ENCODE measurements at places on chromosomes 13 and 19.
A peak's percentile ranks its signal among the peaks of the same experiment; 100 is the strongest.

DNA sequence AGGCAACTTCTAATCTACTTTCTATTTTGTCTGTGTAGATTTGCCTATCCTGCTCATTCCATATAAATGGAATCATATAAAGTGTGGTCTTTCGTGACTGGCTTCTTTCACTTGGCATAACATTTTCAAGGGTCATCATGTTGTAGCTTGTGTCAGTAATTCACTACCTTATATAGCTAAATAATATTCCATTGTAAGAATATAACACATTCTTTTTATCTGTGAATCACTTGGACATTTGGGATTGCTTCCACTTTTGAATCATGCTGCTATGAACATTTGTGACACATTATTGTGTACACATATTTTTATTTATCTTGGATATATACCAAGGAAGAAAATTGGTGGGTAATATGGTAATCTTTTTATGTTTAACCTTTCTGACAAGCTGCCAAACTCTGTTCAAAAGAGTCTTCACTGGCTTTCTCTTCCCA lies 89.0 kb upstream of the CSNK1A1L start:
- no peak for DNase-seq

GRCh38 chr19:38617764-38618589 lies at the start of gene MAP4K1:
Gene MAP4K1, minus strand, starts transcription at chr19:38617953. Its CDS starts 58 bp downstream, at chr19:38617895.
- no peak for DNase-seq

DNA sequence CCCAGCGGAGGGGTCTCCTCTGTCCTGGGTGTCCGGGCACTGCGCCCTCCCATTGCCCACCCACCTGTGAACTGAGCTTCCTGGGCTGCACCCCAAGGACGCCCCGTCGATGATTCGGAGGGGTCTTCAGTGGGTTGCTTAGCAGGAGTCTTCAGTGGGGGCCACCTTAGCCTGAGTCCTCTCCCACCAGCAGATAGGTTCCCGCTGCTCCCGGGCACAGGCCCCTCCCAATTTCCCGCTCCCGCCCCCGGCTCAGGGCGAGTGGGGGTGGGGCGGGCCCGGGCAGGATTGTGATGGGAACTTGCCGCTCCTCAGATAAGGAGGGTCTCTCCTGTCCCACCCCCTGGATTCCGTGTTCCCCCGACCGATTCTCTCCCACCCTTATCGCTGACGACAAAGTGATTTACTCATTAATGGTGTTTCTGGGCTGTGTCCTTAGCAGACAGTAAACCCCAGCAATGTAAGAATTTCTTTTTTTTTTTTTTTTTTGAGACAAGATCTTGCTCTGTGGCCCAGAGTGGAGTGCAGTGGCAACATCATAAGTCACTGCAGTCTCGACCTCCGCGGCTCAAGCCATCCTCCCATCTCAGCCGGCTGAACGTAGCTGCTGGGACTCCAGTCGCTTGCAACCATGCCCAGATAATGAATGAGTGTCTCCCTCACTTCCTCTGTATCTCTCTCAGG lies 655 bp upstream of the S1PR5 start:
- no peak for DNase-seq

DNA sequence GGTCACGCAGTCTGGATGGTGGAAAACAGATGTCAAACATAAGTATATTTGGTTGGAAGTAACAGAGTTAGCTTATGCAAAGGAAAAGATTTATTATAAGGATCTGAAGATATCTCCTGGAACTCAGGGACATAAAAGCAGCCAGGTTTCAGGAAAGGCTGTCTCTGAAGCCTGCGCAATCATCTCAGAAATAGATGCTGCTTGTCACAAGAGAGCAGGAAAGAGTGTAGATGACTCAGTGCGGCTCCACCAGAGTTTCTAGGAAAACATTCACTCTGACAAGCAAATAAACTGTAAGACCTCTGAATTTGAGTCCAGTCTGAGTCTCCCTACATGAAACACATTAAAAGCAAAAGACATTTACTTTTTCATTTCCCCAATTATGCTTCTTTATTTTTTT lies 220.4 kb upstream of the HTR2A start:
- DNase-seq, result peak; percentile 43

DNA sequence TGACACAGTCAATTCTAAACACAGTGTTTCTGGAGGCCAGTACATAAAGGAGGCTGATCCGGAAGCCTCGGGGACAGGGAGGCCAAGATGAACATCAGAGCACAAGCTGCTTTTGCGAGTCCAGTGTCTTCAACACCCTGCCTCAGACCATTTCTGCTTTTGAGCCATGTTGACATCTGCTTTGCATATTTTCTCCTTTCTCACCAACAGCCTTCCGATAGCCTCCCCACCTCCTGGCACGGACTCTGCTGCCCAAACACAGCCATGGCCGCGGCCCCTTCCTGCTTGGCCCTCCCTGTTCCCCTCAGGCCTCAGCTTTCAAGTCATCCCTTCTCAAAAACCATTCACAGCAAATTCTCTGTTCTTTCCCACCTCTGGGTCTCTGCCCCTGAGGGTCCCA lies 3.6 kb downstream of the LRRC25 start:
- no peak for DNase-seq

DNA sequence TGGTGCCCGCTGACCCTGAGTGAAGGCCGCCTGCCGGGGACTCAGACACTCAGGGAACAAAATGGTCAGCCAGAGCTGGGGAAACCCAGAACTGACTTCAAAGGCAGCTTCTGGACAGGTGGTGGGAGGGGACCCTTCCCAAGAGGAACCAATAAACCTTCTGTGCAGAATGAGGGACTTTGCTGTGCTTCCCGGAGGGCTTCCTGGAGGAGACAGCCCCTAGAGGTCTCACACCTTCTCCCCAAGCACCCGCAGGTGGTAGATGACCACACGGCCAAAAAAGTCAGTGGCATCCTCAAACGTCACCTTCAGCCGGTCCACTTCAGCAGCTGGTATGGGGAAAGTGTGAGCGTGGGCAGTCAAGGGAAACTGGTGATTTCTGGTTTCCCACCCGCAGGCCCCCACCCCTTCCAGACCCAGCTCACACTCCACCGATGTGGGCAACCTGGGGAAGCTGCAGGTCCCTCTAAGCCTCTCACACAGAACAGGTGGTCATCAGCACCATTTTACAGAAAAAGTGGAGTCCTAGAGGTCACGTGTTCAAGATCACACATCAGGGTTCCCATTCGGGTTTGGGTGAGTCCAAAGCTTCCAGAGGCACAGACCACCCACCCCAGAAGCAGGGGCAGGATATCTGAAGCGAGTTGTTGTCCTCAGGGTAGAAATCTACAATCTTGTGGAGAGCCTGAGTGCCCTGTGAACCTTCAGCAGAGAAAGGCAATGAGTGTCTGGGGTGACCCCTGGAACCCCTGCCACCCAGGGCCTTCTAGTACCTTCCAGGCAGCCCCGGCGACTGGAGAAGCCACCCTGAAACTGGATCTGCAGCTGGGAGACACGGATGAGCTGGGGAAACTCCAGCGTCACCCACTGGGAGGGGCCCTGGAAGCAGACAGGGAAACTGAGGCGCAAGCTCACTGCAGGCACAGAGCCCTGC lies 1.2 kb downstream of the NR2C2AP start:
- no peak for DNase-seq

GRCh38 chr13:21825186-21825585 lies 154.3 kb downstream of the FGF9 start:
- DNase-seq, result no peak

DNA sequence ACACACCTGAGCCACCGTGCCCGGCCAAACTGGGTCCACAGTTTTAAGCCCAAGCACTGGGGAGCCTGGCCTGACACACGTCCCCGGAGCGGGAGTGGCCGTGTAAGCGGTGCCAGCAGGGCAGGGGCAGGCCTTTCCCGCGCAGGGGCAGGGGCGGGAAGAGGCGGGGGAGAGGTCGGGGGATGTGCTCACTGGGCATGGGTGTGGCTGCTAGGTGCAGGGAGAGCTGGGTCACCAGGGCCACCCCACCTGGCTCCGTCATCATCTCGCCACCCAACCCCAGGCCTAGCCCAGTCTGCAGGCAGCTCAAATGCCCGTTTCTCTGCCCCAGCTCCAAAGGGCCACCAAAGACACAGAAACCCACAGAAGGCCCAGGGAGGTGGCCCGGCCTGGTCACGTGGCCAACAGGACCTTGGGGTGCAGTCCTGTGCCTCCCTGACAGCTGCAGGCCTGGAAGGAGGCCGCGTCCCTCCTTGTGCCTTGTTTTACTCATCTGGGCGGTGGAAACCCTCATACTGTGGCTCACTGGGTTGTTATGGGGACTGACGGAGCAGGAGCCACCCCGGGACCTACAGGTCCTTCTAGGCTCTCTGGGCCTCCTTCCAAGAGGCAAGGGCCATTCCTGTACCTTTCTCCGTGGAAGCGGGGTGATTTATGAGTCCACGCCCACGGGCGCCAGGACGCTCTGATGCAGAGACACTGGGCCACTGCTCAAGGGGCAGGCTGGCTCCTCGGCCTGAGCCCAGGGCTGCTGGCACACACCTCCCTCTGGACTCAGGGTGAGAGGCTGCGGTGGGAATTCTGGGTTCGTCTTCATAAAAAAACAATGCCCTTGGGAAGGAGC lies 27.7 kb downstream of the MAP2K2 start:
- DNase-seq, result no peak

GRCh38 chr19:46022431-46023310 lies at the start of gene PGLYRP1:
Gene PGLYRP1, minus strand, starts transcription at chr19:46023053. Its CDS starts 32 bp downstream, at chr19:46023021.
- no peak for DNase-seq

DNA sequence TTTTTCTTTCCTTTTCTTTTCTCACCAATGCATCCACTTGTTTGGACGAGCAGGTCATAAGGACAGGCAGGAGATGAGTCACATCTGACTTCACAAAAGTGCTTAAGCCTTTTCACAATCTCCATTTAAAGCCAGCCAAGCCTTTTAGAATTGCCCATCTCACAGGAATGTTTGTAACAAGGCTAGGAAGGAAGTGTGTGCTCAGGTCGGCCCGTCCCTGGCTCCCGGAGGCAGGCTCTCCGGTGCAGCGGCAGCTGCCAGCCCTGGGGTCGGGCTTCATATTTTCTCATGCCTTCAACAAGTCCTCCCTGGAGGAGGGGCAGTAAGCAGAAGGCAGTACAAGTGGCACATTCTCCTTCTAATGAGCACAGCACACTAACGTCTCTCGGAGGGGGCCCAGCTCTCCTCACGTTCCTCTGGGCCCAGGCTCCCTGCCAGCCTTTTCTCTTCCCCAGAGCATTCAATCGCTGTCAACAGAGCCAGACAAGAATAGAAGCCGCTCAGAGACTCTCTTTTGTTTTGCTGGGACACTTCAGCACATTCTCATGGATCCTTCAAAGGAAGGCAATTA lies 180.5 kb downstream of the COL4A1 start:
- DNase-seq, result peak; percentile 99

DNA sequence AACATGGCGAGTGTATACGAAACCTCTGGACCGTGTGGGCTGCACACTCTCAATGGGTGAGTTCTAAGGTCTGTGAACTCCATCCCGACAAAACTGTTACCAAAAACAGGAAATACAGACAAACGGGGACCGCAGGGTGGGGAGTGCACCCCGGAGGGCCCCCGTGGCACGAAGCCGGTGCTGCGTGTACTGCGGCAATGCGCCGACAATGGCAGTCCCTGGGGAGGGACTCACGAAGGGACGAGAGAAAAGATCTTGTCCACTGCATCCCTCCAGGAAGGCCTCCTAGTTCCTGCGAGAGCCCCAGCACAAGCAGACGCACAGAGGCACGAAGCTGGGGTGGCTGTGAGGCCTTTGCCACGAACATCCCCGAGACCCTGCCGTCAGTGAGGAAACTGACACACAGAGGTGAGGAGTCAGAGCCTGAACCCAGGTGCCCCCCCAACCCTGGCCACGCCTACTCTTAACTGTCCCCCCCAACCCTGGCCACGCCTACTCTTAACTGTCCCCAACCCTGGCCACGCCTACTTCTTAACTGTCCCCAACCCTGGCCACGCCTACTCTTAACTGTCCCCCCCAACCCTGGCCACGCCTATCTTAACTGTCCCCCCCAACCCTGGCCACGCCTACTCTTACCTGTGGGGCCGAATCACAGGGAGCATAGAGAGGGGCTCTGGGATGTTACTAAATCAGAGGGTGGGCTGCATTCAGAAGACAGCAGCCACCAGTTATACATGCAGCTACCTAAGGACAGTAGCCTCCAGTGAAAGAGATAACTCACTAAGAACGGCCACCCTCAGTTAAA lies 4.2 kb downstream of the MED16 start:
- DNase-seq, result no peak

DNA sequence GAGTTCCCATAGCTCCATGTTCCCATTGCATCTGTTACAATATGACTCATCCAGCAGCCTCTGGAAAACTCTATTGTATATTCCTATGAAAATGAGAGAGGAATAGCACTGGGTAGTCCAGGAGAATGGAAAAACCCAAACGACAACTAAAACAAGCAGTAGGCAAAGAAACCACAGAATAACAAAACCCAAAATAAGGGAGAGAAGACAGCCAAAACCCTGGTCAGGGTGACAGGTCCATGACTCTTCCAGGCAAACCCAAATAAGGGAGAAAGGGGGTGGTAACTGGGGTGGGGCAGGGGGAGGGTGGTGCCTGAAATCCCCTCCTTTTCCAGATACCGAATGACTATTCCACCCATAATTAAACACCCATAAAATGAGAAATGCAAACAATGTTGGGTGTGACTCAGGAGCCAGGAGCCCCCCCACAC lies 4.0 kb upstream of the ZNF8 start:
- DNase-seq, result no peak

DNA sequence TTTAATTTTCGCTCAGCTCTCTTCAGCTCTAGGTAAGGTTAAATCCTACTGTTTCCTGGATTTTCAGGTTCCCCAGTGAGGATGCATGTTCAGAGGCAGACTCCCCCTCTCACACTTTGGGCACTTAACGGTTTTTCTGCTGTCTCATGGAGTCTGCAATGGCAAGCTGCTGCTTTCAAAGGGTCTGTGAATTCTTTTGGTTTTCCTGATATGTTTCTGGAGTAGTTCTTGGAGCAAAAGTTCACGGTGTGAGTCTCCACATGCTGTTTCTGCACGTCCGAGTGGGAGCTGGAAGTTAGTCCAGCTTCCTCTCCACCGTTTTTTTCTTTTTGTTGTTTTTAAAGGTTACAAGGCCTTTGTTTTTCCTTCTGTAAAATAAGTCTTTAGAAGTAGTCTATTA lies 35.4 kb downstream of the DNAJC15 start:
- no peak for DNase-seq

GRCh38 chr13:75704194-75704926 lies 68.2 kb downstream of the LMO7 start:
- DNase-seq, result peak; percentile 42

DNA sequence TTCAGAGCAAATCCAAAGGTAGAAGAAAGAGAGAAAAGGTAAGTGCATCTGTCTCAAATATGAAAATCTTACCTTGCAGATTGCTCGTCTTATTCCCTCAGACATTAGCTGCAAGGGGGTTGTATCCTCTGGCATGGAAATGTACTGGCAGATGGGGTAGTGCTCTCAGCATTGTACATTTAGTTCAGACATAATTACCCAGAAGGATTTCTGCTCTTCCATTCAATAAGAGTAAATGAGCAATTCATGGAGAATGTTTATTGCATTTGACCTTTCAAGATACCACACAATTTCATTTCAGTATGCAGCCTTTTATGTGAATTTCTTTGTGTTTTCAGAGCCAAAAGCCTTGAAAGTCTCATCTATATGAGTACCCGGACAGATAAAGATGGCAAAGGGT lies 63.8 kb downstream of the SCEL start:
- peak; percentile 7 for DNase-seq

- no peak for DNase-seq
Observed at GRCh38 chr13:70634893-70635292, 526.6 kb upstream of the KLHL1 start.

GRCh38 chr19:16788479-16788878 lies 40.7 kb upstream of the SIN3B start:
- no peak for DNase-seq

- DNase-seq, result no peak
Observed at GRCh38 chr19:55341595-55342531, 2.2 kb downstream of the KMT5C start.

- DNase-seq, result no peak
Observed at GRCh38 chr13:51241720-51242119, 19.5 kb downstream of the FAM124A start.

All from renal cortical epithelial cell (primary cell).